D721Med (cell line): ENCODE measurements at places on chromosomes 13 and 19.

GRCh38 chr19:45322311-45322710 lies 364 bp downstream of the CKM start:
- no peak for DNase-seq

GRCh38 chr19:6800991-6801484 lies 28.5 kb downstream of the VAV1 start:
- DNase-seq, result no peak

DNA sequence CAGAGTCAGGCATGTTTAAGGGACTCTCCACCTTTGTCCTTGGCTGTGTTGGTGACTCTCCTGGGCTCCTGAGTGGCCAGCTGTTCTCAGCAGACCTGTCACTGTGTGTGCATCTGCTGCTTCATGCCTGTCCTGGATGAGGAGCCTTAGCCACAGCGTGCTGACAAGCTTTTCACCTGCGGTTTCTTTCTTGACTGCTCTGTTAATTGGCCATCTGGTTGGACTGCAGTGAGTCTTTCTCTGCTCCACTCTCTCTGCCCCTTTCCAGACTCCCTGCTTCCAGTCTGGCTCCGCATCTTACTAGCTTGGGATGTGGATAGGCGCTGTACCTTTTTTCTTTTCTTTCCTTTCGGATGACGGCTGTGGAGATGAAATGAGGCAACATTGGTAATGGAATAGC lies 38.8 kb downstream of the POLR1D start:
- no peak for DNase-seq

DNA sequence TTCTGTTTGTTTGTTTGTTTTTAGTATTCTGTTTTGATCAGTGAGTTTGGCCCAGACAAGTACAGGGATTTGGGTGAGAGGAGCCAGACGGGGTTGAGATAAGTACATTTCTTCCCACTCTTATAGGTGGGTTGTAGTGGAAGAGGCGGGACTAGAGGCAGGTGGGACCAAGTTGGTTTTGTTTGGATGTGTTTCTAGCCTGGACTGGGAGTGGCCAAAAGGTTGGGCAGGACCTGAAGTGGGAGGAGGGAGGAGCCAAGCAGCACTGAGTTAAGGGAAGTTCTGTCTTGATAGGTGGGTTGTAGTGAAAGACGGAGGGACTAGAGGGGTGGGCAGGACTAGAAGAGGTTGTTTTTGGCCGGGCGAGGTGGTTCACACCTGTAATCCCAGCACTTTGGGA lies 9.0 kb downstream of the DNASE2 start:
- no peak for DNase-seq

- DNase-seq, result no peak
These were observed 244.9 kb downstream of the ATP8A2 start for GRCh38 chr13:25616674-25617073.

DNA sequence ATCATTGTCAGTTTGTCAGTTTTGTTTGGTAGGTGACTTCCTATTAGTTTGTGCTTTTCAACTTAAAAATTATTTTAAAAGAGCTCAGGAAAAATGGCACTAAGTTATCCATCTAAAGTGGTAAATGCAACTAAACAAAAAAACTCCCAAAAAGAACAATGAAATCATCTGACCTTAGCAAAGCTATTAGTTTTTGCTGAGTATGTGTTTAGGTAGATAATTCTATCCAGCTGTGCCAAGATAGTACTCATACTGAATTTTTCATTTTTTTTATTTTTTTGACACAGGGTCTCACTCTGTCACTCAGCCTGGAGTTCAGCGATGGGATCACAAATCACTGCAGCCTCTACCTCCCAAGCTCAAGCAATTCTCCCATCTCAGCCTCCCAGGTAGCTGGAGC lies 645.3 kb downstream of the TBC1D4 start:
- DNase-seq, result no peak

- DNase-seq, result no peak
These were observed 9.4 kb downstream of the NLRP7 start for GRCh38 chr19:54937926-54938325.

DNA sequence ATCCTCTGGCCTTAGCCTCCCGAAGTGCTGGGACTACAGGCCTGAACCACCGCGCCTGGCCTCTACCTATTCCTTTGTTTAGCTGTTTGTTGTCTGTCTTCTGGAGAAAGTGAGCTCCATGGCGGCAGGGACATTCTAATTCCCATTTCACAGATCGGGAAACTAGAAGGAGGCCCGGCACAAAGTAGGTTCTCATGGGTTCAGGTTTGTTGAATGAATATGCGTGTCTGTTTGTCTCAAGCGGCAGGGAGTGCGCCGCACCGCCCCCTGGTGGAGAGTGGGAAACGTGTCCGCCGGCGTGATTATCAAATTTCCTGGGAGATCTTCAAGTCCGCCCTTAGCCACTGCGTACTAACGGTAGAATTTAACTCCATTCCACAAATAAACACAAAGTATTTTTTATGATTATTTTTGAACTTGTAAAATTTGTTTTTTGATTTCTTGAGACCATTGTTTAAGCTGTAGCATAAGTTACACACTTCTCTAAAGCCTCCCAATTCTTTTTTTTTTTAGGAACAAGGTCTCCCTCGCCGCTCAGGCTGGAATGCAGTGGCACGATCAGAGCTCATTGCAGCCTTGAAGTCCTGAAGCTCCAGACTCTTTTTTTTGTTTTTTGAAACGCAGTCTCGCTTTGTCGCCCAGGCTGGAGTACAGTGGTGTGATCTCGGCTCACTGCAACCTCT lies 8.9 kb upstream of the CCDC9 start:
- DNase-seq, result no peak

GRCh38 chr13:45352031-45352430 lies 11.0 kb upstream of the TPT1 start:
- DNase-seq, result no peak

DNA sequence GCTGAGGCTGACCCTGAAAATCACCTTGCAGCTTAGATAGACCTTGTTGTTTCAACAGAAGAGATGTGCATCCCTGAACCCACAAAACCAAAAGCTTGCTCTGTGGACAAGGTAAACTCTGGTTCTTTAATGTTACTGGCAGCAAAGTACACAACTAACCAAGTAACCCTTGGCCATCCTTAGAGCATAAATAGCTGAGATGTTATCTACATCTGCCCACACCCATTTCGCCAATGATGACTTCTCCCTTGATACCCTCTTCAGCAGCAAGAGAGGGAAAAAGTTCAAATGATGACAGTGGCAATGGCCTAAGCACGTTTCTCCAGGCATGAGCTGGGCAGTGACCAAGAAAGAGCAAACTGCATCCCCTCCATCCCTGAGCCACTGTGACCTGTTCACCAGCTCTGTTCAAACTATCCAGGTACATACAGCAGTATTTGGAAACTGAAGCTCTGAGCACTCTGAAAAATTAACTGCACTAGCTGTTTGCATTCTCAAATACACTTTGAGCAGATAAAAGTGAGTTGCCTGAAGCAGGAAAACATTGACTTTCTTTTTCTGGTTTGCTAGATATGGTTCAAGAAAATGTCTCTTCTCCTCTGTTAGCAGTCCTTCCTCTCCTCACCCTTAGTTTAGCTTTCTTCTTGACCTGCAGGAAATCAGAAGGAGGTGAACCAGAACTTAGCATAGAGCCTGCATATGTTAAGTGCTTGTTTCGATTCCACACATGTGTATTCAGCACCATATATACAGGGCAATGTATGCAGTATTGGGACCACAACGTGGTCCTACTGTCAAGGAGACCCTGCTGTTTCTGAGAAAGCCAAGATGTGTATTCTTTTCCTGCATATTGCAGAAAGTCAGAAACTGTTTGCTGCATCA lies 231.7 kb downstream of the FOXO1 start:
- DNase-seq, result no peak

DNA sequence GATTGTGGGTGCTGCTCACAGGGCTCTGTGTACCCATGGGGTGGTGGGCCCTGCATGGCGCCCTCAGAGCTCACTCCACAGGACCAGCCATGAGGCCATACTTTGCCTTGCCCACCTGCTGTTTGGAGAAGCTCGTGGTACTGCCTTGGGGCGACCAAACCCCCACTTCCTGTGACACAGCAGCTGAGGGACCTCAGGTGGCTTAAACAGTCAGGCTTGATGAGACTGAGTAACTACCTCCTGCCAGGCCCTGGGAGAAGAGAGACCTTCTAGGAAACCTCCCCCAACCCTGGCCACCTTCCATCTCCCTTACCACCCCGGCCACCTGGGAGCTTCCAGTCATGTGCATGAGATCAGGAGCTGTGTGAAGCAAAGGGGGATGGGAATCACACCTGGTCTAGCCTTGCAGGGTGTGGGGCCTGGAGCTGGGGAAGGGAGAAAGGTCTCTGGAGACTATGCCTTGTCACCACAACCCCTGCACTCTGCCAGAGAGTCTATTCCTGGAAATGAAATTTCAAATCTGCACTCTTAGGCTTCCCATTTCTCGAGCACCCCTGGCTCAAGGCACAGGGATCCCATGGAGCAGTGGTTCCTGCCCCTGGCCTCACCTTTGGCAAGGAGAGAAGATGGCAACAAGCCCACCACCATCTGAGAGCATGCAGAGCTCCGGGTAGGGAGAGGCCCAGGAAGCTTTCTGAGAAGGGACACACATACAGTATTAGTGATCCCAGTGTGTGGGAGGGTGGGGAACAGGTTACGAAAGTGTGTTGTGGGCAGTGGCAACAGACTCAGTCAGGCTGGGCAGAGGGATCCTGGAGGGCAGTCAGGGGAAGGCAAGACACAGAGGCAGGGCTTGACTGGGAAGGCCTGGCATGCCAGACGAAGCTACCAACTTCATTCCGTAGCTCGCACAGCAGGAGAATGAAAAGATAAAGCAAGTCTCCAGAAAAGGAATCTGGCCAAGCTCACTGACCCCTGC lies 125.0 kb downstream of the URI1 start:
- peak; percentile 13 for DNase-seq

DNA sequence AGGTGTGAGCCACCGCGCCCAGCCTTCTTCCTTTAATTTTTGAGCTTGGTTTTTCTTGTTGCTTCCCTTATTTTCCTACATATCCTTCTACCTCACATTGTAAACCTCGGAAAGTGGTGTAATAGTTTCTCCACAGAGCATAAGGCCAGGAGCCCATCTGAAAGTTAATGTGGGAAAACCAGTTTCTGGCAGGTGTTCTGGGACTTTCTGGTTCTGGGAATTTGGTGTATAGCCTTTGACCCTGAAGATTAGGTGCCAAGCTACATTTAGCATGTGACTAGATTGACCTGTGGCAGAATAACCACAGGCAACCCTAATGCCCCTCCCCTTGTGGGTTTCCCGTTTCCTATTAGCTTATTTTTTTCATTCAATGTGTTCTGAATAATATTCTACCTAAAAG lies 8.7 kb downstream of the POP4 start:
- DNase-seq, result no peak

DNA sequence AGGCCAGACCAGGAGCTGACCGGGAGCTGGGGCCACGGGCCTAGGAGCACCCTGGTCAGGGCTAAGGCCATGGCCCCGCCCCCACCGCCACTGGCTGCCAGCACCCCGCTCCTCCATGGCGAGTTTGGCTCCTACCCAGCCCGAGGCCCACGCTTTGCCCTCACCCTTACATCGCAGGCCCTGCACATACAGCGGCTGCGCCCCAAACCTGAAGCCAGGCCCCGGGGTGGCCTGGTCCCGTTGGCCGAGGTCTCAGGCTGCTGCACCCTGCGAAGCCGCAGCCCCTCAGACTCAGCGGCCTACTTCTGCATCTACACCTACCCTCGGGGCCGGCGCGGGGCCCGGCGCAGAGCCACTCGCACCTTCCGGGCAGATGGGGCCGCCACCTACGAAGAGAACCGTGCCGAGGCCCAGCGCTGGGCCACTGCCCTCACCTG lies 6.6 kb downstream of the SPHK2 start:
- DNase-seq, result no peak

- no peak for DNase-seq
These were observed 33.4 kb upstream of the FRY start for GRCh38 chr13:31998131-31998530.

DNA sequence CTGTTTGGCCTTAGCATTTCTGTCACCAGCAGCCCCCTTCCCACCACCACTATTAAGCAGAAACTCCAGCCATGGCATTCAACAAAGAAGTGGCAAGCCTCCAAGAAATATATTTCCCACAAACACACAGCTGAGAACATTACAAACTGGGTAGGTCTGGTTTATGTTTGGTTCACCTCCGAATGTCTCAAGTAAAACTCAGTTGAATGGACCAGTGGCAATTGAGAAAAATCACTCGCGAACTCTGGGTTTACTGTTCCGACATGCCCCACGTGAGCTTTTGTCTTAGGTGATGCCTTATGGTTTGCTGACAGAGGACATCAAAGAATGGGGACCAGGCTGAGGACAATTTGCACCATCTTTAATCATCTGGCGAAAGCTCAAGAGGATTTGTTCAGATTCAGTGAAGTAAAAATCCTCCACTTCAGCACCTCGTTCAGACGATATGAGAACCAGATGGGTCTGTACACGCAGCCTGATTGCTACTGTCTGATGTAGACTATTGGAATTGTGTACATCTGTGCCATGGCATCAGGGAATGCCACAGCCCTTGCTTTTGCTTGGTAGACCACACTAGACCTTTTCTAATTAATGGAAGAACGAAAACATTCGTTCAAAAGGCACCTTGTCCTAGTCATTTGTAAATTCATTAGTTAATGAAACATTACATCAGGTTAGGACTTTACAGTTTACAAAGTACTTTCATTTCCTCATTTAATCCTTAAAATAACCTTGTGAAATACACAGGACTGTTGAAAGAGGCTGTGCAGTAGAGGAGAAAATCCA lies 59.4 kb downstream of the SLC10A2 start:
- DNase-seq, result no peak

DNA sequence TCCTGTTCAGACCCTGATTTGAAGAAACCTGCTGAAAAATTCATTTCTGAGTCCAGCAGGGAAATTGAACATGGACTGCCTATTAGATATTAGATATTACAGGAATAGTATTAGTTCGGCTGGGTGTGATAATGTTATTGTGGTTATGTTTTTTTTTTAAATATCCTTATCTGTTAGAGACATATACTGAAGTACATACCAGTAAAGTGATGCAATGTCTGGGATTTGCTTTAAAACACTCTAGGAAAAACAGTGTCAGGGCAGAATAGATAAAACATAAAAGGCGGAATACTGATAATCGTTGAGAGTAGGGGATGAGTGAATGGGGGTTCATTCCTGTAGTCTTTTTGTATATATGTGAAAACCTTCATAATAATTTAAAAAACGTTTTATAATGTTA lies 28.7 kb upstream of the AMER2 start:
- DNase-seq, result no peak

DNA sequence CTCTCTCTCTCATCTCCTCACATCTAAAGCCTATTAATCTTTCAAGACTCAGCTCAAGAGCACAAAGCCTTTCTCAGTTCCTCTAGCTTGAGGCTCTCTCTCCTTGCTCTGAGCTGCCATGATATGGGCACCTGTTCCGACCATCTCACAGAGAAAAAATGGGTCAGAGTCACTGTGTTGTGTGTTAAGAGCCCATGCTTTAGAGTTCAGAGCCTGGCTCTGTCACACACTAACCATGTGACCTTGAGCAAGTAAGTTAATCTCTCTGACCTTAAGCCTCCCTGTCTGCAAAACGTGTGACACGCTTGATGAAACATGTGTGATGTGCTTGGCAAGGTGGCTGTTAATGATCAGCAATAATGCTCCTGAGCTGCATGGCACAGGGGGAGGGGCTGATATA lies 245.2 kb downstream of the DLEU7 start:
- no peak for DNase-seq

- no peak for DNase-seq
These were observed 109.0 kb downstream of the TNFRSF19 start for GRCh38 chr13:23679220-23679619.

GRCh38 chr19:13043285-13043684 lies 48.0 kb downstream of the NFIX start:
- no peak for DNase-seq

- DNase-seq, result no peak
These were observed 52.8 kb downstream of the SERP2 start for GRCh38 chr13:44426461-44426860.
